Cardiac ventricle fibroblast (primary cell): ENCODE measurements at places on chromosomes 13 and 19. TPM values are rescaled to one million over a fixed set of nuclear protein-coding genes. Genes with fewer than 3 reads are reported as not detected.

The MBD3L3 gene
- not detected in 2 replicates for total RNA-seq

The C2CD4C gene
- total RNA-seq = not detected in 2 replicates

The CHERP gene
- total RNA-seq = 8.9 and 10.9 TPM in 2 replicates

The ERVK3-1 gene
- 21.8 and 35.2 TPM in 2 replicates for total RNA-seq

The FBXO27 gene
- 1.6 and 7.0 TPM in 2 replicates for total RNA-seq

The RNF225 gene
- not detected in 2 replicates for total RNA-seq

The SYCN gene
- not detected in 2 replicates for total RNA-seq

The ZNF581 gene
- 37.1 and 44.1 TPM in 2 replicates for total RNA-seq

The CGB2 gene
- total RNA-seq = not detected in 2 replicates

The CD70 gene
- not detected in 2 replicates for total RNA-seq

The PALM gene
- total RNA-seq = 46.4 and 55.6 TPM in 2 replicates

The PSG2 gene
- not detected in 2 replicates for total RNA-seq

The BEST2 gene
- not detected in 2 replicates for total RNA-seq

The RASIP1 gene
- 3.7 and 4.1 TPM in 2 replicates for total RNA-seq

The KLK4 gene
- not detected in 2 replicates for total RNA-seq

The VAV1 gene
- total RNA-seq = not detected in 2 replicates

The PDX1 gene
- total RNA-seq = not detected in 2 replicates

The MRPL34 gene
- 98.2 and 107 TPM in 2 replicates for total RNA-seq

The ZNF329 gene
- total RNA-seq = 7.2 and 7.8 TPM in 2 replicates

The ZNF567 gene
- total RNA-seq = 4.5 and 4.7 TPM in 2 replicates

The KLK11 gene
- not detected in 2 replicates for total RNA-seq

The ZFP28 gene
- 4.6 and 5.1 TPM in 2 replicates for total RNA-seq

The ZNF560 gene
- not detected in 2 replicates for total RNA-seq

The MLNR gene
- total RNA-seq = not detected in 2 replicates
